Inflammatory macrophage (primary cell): ENCODE measurements at places on chromosomes 5 and 9.

DNA sequence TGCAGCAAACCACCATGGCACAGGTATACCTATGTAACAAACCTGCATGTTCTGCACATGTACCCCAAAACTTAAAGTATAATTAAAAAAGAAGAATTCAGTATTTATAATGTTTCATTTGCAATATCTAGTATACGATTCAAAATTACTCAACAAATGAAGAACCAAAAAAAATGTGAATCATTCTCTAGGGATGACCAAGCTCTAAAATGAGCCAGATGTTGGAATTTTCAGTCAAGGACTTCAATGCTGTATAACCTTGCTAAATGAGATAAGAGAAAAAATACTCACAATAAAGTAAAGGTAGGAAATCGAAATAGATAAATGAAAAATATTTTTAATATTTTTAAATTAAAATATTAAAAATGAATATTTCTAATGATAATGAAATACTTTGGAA is 108.7 kb upstream of the ADRA1B start:
- no peak for DNase-seq

GRCh38 chr9:6049798-6050197 is 34.4 kb upstream of the RANBP6 start:
- DNase-seq = peak; percentile 30

DNA sequence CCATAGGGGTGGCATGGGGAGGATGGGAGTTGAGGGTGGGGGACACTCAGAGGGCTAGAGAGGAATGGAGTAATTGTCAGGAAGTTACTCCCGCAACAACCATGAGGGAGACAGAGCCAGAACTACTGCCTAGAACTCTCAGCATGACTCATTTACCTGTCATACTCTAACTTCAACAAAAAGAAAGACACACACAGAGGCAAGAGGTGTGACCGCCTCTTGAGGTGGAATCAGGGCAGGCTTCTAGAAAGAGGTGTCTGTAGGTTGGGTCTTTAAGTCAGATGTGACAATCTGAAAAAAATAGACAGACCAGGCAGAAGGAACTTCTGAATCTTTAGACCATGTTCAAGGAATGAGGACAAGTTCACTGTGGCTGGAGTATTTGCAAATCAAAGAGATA is 73.4 kb downstream of the GABBR2 start:
- DNase-seq = no peak

- no peak for DNase-seq
These were observed 190.9 kb upstream of the FREM1 start for GRCh38 chr9:15101095-15101494.

DNA sequence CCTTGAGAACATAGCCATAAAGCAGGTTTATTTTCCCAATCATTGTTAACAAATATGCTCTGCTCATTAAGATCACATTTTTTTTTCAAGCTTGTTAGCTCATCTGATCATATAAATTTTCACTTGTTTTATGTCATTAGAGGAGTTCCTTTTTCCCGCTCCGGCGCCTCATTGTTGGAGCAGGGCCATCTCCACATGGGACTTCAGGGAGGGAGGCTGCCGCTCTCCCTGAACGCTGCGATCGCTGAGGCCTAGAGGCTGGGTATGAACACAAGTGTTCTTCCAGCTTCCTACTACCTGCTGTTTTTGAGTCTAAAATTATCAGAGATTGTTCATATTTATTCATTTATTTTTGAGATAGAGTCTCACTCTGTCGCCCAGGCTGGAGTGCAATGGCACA is 246.9 kb downstream of the MPDZ start:
- DNase-seq = no peak

GRCh38 chr9:34651876-34652601 is at the start of gene IL11RA:
Gene IL11RA, plus strand, starts transcription at chr9:34652185. Its CDS starts 3,033 bp downstream, at chr9:34655218.
- peak; percentile 38 for DNase-seq

DNA sequence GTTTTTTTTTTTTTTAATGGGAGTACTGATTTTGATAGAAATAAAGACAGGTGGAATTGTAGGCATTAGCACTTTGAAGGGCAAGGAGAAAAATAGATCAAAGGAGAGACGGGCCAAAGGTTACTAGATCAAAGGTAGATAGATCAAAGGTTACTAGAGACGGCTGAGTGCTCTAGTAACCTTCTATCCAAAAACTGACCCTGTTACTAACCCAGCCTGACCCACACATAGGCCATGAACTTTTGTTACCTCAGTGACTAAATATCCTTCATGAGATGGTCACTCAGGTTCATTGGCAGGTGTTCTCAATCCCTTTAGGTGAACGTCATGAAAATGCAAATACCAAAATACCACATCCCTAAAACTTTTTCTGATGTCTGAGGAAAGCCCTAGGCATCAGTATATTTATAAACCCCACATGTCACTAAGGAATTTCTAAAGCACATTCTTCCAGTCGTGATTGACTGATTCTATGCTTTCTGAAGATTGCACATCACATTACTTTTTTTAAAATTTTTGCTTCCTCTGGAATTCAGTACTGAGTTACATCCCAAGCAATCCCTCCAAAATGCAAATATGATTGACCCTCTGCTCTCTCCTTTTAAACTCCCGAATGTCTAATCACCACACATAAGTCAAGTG is 772.7 kb downstream of the BRINP1 start:
- DNase-seq = no peak

- DNase-seq = no peak
These were observed 242.2 kb upstream of the ACTBL2 start for GRCh38 chr5:57724836-57725235.

- DNase-seq = peak; percentile 73
These were observed 102.8 kb upstream of the DAP start for GRCh38 chr5:10863763-10864383.

DNA sequence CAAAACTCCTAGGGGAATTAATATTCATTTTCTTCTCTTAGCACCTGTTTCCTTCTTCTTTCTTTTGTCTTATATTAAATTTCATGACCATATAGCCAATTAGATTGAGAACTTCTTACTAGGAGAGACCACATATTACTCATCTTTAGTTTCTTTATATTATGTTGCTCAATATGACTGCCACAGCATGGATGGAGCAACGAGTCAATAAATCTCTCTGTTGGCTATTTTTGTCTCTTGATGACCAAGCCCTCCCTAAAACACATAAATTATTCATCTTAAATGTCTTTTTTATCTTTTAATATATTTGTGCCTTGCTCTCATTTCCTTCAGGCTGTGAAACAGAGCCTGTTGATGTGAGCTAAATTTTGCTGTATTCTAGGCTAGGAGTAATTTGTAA is 123.0 kb downstream of the ADAMTSL1 start:
- DNase-seq = no peak

- no peak for DNase-seq
These were observed 264.7 kb downstream of the SLIT3 start for GRCh38 chr5:169036079-169036805.

- DNase-seq = no peak
These were observed 180.4 kb upstream of the TRIM32 start for GRCh38 chr9:116506685-116507084.

DNA sequence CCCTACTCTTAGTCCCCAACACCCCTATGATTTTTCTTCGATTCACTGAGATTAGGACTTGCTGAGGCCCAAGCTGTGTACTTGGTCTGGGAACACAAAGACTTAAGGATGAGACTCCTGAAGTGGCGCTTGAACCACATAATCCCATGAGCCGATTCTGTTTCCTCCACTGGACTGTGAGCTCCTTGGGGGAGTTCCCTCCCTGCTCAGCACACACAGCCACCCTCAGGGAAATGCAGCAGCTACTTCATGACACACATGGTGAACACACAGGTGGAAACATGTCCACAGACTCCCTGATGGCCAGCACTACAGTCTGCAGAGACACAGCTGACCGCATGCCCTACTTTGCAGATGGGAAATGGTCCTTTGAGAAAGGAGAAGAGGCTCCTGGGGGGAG is 101.1 kb downstream of the C5orf15 start:
- DNase-seq = no peak

DNA sequence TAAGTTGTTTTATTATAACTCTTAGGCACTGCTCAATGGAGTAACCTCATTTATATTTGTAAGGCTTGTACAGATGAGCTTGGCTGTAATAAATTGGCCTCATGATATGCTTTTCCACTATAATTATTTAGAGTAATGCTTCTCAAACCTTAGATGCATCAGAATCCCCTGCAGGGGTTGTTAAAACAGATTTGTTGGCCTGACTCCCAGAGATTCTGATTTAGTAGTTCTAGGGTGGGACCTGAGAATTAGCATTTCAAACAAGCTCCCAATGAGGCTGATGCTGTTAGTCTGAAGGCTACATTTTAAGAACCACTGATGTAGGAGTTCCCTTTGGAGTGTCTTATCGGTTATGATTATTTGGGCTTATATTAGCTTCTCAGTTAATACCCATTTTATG is 38.2 kb upstream of the ARSB start:
- DNase-seq = no peak

- DNase-seq = no peak
These were observed 53.7 kb upstream of the RPL26L1 start for GRCh38 chr5:172905346-172906140.

- DNase-seq = peak; percentile 87
These were observed 1.7 kb upstream of the CNTRL start for GRCh38 chr9:121073038-121073437.

- DNase-seq = peak; percentile 85
These were observed 238.8 kb downstream of the ARHGAP26 start for GRCh38 chr5:143008809-143009521.

- no peak for DNase-seq
These were observed 114.1 kb downstream of the SYK start for GRCh38 chr9:90915693-90916092.

DNA sequence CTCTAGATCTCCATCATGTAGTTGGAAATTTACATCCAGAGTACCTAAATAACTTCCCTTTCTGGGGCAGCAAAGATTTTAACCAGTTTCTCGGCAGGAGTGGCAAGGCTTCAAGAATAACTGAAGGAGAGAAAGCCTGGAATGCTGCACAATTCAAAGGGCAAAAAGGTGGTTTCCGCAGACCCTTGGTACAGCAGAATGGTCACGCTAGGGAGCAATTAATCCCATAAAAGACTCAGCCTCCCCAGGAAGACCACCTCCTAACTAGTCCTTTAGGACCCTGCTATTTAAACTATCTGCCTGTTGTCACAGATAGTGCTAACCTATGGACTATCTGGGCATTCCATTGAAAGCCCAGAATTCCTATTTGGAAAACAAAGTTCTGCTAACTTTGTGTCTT is 3.6 kb downstream of the HTR1A start:
- no peak for DNase-seq

- DNase-seq = no peak
These were observed 51.0 kb upstream of the MPDZ start for GRCh38 chr9:13330396-13331004.

GRCh38 chr5:35804201-35804653 is 52.5 kb upstream of the IL7R start:
- no peak for DNase-seq

GRCh38 chr5:8434501-8434900 is 565.6 kb downstream of the MTRR start:
- no peak for DNase-seq

- peak; percentile 48 for DNase-seq
These were observed 32.3 kb downstream of the TNPO1 start for GRCh38 chr5:72848474-72849428.

- peak; percentile 43 for DNase-seq
These were observed 1634.3 kb downstream of the MAT2B start for GRCh38 chr5:165139721-165140120.

- no peak for DNase-seq
These were observed 708.8 kb downstream of the MTRR start for GRCh38 chr5:8577792-8578191.

DNA sequence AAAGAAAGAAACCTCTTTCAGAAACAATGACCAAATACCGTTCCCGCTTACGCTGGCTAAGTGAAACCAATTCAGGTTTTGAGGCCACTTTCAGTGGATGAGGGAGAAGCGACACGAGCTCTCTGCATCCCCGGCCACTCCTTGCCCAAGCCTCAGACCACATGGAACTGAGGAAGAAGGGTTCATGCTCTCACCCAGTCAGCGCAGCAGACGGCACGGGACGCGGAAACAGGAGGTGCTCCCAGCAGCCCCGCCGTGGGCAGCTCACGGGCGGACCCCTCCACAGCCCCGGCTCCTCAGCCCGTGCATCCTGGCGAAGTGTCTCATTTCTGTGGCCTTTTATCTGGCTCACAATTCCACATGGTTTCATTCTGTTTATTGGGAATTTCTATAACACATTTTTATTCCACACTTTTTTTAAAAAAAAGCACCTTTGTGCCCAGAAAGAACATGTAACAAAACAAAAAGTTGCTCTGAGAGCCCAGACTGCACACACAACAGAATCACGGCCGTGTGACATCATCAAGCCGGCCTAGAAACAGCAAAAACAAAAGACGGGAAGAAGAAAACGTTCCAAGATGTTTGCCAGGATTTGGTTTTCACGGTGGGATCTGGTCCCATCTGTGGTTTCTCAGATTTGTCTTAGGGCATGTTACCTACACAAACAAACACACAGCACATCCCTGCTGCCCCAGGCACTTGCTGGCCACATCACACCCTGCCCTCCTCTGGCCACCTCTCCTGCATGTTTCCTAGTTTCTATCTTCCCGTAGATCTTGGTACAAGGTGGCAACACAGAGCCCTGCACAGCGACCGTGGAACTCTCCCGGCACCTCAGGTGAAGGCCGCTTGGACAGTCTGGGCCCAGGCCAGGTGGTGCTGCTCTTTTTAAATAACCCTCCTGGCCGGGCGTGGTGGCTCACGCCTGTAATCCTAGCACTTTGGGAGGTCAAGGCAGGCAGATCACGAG is 16.2 kb downstream of the QSOX2 start:
- no peak for DNase-seq

GRCh38 chr5:89534331-89534730 is 651.3 kb upstream of the MEF2C start:
- no peak for DNase-seq

GRCh38 chr5:143559586-143560109 is 156.2 kb upstream of the NR3C1 start:
- DNase-seq = no peak

- no peak for DNase-seq
These were observed 661.8 kb downstream of the DTWD2 start for GRCh38 chr5:118326481-118327045.

- no peak for DNase-seq
These were observed 594.2 kb upstream of the SGCD start for GRCh38 chr5:155732587-155733376.

DNA sequence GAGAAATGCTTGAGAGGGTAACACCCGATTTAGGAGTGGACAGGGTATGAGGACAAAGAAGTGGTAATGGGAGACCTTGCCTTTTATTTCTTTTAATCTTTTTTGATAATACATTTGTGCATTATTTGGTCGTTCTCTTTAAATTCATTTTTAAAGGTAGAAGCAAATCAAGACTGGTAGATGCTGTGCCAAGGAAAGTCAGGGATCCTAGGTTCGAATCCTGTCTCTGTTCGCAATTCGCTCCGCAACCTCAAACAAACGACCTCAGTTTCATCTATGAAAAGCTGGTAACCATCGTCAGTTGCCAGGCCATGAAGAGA is 353 bp upstream of the TMED9 start:
- DNase-seq = no peak

GRCh38 chr9:96467784-96468183 is 17.8 kb downstream of the HABP4 start:
- DNase-seq = no peak

DNA sequence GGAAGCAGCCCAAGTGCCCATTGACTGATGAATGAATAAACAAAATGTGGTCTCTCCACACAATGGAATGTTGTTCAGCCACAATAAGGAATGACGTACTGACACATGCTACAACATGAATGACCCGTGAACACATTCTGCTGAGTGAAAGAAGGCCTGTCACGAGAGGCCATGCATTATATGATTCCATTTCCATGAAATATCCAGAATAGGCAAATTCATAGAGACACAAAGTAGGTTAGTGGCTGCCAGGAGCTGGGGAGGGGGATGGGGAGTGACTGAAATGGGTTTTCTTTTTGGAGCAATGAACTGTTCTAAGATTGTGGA is 41.4 kb downstream of the BICD2 start:
- DNase-seq = no peak

GRCh38 chr5:170142196-170142595 is 36.5 kb downstream of the FOXI1 start:
- no peak for DNase-seq
